ENCODE measurements at places on chromosomes 12 and 14.

DNA sequence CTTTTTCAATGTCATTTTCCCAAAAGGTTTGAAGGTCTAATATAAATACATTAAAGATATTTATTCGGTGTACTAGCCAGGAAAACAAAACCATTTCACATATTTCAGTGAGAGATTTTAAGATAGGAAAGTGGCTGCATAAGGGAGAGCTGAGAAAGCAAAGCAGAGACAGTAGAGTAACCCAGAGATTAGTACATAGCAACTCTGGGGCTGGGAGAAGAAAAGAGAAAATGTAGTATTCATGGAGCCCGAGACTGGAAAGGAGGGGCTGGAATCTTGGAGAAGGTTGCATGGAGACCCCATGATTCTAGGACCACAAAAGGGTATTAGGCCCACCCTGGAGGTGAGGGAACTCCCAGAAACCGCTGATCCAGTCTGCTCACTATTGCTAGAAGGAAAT lies 236.9 kb downstream of the PAWR start:
- no peak for DNase-seq

DNA sequence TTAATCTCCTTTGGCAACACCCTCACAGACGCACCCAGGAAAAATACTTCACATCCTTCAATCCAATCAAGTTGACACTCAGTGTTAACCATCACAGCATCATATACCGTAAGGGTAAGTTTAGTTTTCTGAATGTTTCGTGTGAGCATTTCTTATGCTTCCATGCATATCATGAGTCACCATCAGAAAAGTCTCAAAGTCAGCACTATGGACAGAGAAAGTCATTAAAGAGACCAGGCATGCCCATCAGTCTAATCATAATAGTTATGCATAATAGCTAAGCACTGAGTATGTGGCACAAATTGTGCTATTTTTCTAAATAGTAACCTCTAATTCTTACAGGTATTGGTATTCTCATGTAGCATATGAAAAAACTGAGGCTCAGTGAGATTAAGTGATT lies 158.8 kb upstream of the PRMT8 start:
- DNase-seq, result no peak

DNA sequence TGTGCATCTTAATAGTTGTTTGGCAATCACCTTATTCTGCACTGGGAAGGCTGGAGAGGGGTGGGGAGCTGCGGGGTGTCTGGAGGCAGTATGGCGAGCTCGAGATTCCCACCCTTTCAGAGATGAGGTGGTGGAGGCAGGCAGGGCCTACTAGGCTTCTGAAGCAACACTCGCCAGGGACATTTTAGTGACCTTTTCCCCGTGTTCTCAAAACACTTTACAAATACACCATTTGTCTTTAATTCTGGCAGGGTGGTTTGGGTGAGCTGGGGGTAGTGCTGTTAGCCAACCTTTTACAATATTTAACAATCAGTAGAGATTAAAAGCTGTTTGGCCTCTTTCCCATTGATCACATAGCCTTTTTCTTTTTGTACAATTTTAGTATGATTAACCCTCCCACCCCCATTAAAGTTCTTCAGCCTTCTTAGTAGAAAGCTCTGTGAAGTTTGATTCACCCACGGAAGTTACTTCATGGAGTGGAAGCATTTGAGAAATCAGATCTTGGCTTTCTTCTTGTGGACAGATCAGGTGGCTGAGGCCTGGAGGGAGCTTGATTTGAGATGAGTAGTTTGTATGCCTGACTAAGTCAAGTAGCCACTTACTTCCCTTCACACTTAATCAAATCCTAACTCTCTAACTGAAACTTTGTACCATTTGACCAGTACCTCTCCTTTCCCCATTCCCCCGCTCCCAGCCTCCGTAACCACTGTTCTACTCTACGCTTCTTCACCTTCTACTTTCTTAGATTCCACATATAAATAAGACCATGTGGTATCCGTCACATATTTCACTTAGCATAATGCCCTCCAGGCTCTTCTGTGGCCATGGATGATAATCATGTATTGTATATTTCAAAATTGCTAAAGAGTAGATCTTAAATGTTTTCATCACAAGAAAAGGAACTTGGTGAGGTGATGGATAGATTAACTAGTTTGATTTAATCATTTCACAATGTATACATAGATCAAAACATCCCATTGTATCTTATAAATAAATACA lies 41.0 kb downstream of the TRAF3 start:
- no peak for DNase-seq

GRCh38 chr14:79829405-79830166 lies 381.7 kb downstream of the DIO2 start:
- DNase-seq, result no peak

DNA sequence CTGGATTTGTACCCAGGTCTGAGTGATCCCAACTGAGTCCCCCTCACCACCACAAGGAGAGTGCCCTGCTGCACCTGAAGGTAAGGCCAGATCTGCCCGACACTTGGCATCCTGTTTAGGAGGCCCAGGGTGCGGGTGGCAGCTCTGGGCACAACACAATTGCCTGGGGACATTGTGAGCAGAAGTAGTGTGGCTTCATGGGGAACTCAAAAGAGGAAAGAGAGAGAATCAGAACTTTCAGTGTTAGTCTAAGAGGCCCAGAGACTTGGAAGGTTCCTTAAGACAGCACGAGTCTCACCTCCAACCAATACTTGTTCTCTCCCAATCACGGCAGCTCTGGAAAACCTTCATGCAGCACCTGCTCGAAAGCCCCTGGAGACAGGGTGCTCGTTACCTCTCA lies 6.6 kb upstream of the SLC8B1 start:
- DNase-seq, result no peak

- no peak for DNase-seq
Measured at GRCh38 chr12:45880533-45880932, 109.8 kb downstream of the SCAF11 start.
